Activated effector memory CD4-positive, alpha-beta T cell treated with anti-CD3 and anti-CD28 coated beads, Interleukin-2, amount 50 U/mL, for 16 hours (primary cell): ENCODE measurements at places on chromosomes 3 and 15.

GRCh38 chr3:156350781-156351180, 204.1 kb downstream of the SSR3 start:
- no peak for DNase-seq

- no peak for DNase-seq
Measured at GRCh38 chr3:51953445-51953844, 1.7 kb upstream of the GPR62 start.

DNA sequence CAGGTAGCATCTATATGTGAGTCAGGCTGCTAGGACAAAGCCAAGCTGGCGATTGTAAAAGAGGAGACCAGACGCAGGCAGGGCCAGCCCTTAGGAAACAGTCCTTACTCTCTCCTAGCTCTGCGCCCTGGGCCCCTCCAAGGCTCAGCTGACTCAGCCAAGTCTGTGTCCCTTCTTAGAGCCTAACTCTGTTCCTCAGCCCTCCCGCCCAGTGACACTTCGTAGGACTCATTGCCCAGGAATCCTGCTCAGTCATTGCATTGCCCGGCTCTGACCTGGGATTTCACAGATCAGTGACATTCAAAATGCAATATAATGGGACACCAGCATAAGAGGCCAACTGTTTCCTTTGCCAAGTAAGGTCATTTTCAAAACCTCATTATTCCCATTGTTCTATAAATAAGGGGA, 244.2 kb downstream of the TLE3 start:
- no peak for DNase-seq

- DNase-seq = no peak
Measured at GRCh38 chr15:94532226-94532625, 300.9 kb downstream of the MCTP2 start.

DNA sequence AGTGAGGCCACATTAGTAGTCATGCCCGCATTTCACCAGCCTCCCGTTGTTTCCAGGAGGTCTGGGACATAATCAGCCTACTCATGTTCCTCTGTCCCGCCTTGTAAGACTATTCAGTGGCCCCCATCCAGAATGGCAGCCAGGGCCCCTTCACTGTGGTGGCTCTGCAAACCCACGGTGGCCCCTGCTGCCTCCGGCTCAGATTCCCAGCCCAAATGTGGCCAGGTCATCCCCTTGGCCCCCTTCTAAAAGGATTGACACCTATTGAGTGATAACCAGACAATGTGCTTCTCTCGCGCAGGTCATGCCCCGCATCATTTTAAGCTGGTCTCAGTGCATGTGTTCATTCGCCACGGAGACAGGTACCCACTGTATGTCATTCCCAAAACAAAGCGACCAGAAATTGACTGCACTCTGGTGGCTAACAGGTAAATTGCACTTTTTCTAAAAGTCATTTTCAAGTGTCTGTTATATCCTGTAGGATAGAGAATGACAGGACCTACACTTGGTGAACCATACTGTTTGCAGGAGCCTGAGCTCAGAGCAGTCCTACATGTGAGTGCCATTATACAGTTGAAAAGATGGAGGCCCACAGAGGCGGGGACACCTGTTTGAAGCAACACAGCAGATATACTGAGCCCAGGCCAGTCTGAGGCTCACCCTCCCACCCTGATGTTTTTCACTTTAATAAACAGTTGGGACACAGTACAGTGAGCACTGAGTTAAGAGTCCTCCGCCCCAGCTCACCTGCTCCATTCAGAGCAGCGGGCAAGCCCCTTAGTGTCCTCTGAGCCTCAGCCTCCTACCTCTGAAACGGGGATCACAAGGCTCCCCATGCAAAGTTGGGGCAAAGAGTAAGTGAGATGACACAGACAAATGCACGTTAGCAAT, 47.7 kb downstream of the PXYLP1 start:
- no peak for DNase-seq

GRCh38 chr15:40066589-40066988, 27.6 kb upstream of the SRP14 start:
- peak; percentile 17 for DNase-seq

GRCh38 chr15:80591938-80592825, 102.9 kb upstream of the ABHD17C start:
- DNase-seq = peak; percentile 28

DNA sequence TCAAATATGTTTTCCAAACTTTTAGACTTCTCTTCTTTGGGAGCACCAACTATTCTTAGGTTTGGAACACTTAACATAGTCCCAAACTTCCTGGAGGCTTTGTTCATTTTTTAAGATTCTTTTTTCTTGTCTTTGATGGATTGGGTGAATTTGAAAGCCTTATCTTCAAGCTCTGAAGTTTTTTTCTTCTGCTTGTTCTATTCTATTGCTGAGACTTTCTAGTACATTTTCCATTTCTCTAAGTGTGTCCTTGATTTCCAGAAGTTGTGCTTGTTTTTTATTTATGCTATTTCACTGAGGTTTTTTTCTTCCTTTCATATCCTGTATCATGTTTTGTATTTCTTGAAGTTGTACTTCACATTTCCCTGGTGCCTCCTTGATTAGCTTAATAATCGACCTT, 97.5 kb downstream of the PLSCR2 start:
- no peak for DNase-seq

DNA sequence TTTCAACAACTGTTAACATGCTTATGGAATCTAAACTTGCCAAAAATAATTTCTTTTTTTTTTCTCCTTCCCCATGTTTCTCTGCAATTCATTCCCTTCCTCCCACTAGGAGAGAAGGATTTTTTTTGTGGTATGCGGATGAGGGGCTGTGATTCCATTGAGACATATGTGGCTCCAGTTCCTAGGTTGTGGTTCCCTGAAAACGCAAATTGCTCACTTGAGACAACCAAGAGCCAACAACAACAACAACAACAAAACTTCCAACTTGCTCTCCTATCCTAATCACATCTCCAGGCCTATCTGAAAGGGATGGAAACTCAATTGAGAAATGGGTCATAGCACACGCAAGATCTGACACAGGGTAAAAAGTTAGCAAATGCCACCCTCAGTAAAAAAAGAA, 406.5 kb upstream of the TGFBR2 start:
- DNase-seq = no peak

- DNase-seq = no peak
Measured at GRCh38 chr3:195394024-195394423, 48.8 kb downstream of the ACAP2 start.

- peak; percentile 98 for DNase-seq
Measured at GRCh38 chr15:74540761-74541493, at the start of gene ARID3B. TSS of gene ARID3B (plus strand) at chr15:74541220. CDS start at chr15:74543937, 2,717 bp downstream.

DNA sequence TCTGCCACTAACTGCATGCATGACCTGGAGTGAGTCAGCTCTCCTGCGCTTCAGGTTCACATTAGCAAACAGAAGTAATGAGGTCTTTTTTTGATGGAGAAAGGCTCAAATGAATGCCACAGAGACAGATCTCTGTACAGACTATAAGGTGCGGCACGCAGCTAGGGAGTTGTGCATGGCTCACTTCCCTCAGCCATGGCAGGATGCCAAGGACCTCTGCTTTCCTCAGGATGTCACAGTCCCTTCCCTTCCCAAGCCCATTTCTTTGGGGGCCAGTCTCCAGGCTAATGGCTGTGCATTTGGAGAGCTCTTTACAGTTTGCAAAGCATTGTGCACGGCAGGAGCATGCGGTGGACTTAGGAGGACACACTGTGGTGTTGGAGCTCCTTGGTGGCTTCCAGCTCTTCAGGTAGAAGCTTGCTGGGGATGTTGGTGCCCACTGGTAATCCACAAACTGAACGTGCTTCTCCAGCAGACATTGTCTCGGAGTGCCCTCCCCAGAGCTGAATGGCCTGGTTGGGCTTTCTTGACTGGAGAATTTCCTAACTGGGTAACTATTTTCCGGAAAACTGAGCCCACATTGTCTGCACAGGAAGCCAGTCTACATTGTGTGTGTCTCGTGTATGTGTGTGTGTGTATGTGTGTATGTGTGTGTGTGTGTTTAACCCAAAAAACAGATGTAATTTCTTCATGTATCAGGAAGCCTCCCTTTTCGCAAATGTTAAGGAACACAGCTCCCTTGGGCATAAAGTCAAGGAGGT, 172.5 kb upstream of the TLE3 start:
- DNase-seq = no peak

- no peak for DNase-seq
Measured at GRCh38 chr15:27582726-27583410, 516.2 kb downstream of the OCA2 start.

GRCh38 chr3:191262650-191263049, 63.6 kb downstream of the OSTN start:
- DNase-seq = no peak

DNA sequence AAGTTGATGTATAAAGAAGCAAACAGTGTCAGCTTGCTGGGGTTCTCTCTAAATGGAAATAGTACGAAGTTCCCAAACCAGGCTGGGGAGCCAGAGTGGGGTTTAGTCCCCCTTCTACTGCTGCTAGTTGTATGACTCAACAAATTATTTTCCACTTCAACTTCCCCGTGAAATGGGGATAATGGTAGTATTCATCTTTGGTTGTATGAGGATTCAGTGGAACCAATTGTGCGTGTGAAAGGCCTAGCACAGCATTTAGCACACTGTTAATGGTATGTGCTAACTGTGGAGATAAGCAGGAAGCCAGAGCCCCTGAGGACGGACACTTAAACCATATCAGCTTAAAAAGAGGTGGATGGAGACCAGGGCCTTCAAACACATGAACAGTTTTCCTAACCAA, 4.2 kb downstream of the SORD start:
- DNase-seq = no peak

GRCh38 chr15:48624700-48625099, 20.8 kb downstream of the FBN1 start:
- no peak for DNase-seq

- no peak for DNase-seq
Measured at GRCh38 chr3:133254151-133254550, 145.7 kb upstream of the BFSP2 start.

- no peak for DNase-seq
Measured at GRCh38 chr15:72205273-72205672, 7.7 kb upstream of the GRAMD2A start.

- DNase-seq = no peak
Measured at GRCh38 chr15:94509259-94509658, 277.9 kb downstream of the MCTP2 start.

- no peak for DNase-seq
Measured at GRCh38 chr3:160874736-160875135, 118.7 kb downstream of the PPM1L start.

DNA sequence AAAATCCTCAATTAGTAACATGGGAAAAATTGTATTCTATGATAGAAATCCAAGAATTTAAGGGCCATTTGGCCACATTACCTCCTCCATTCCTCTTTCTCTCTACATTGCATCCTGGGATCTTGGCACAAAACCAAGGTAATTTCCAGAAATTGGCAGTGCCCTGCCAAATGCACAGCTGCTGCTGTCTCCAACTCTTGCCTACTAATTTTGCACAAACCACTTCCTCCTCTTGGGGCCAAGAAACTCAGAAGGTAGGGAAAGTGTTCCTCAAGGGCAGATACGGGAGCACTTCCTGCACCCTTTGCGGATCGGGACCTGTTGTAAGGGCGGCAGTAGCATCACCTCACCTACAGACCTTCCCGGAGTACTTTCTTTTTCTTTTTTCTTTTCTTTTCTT, 57.8 kb downstream of the MAP3K13 start:
- DNase-seq = no peak

GRCh38 chr3:51999846-52000245, 4.2 kb upstream of the RPL29 start:
- no peak for DNase-seq

DNA sequence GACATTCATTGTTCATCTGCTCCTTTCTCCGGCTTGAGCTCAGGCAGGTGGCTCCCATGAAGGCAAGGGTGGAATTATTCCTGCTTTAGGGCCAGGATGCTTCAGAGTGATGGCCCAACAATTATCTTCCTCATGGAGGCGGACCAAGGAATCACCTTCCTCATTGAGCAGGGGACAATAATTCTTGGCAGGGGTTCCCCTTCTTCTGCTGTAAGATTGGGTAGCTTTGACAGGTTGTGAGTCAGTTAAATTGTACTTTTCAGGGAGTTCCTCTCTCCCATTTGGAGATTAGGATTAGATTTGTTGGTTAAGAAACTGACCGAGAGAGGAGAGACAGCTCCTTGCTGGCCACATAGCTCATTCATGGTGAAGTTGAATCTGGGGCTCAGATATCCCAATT, 31.4 kb upstream of the CD47 start:
- DNase-seq = no peak

DNA sequence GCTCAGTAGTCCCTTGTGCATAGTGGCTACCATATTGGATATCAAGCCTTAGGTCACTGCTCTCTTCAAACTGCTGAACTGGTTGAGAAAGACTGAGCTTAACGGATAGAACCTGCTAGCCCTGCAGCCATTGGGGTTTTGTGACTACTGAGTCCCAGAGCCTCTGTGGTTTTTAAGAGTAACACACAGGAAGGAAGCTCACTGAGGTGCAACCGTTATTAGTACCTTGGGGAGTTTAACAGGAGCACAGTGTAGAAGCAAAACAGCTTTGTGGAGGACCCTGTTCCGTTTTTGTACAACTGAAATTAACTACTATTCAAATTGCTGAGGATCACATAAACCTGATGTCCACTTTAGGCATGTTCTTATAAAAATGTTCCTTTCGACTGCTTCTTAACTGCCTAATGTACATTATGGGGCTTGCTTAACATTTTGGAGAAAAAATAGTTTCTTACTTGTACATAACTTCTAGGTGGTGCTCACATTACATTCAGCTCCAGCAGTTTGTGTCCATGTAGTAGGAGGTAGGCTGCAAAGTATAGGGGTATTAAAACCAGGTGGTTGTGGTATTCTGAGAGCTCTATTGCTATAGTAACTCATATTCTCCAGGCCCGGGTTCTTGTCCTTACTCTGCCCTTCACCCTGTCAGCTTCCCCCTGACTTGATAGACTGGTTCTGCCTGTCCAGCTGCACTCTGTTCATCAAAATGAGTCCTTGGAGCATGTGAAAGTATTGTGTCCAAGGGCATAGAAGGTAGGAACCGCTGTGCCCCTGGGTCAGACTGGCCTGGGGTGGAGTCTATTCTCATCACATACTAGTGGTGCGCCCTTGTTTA, 17.3 kb downstream of the PXK start:
- no peak for DNase-seq

DNA sequence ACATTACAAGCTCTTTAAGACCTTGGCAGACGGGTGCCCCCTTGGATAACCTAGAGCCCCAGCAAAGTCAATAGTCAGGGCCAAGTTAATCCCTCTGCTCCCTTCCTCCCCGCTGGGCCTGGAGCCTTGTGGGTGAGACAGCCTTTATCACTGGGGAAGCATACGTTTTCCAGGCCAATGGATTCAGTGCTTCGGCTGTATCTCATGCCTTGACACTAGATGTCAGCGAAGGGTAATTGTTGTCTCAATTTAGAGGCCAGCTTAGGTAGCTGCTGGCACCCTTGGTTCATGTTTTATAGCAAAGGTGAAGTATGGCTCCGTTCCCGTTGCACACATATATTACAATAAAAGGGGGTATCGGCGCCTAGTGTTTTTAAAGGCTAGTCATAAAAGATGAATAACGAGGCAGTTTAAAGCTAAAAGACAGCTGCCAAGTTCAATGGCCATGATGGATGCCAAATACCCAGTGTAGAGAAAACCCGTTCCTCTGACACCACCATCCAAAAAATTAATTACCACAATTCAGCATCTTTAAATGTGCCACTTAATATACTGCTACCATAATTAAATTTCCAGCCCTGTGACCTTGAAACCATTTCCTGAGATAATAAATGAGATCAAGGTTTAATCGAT, 52.3 kb upstream of the BNIP2 start:
- DNase-seq = no peak
